ENCODE measurements at places on chromosomes 7 and 10.

GRCh38 chr10:33669904-33670303 lies 335.4 kb upstream of the NRP1 start:
- no peak for DNase-seq

- DNase-seq, result no peak
Measured at GRCh38 chr10:123576706-123577105, 89.4 kb upstream of the GPR26 start.

DNA sequence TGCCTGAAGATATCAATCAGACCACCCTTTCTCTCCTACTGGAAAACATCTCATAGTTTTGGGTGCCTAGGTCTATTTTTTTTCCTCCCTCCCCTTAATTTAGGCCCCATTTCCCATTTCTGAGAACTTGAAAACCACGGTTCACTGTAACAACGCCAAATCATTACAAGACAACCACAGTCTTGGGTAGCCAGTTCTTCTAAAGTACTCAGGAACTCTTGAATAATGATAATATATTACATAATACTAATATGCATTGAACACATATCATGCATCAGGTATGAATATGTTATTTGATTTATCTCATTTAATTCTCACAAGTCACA lies 185.1 kb upstream of the ADO start:
- DNase-seq, result no peak

DNA sequence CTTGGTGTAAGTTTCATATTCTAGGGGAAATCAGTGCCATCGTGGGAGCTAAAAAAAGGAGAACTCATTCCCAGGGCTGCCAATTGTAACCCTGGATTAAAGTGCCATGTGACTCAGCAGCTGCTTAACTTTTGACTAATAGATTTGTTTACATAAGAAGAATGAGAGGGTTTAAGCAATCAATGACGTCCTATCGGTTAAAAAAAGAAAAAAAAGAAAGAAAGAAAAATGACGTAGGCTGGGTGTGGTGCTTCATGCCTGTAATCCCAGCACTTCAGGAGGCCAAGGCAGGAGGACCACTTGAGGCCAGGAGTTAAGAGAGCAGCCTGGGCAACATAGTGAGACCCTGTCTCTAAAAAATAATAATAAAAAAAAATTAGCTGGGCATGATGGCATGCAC lies 116.2 kb upstream of the AFAP1L2 start:
- DNase-seq, result no peak

DNA sequence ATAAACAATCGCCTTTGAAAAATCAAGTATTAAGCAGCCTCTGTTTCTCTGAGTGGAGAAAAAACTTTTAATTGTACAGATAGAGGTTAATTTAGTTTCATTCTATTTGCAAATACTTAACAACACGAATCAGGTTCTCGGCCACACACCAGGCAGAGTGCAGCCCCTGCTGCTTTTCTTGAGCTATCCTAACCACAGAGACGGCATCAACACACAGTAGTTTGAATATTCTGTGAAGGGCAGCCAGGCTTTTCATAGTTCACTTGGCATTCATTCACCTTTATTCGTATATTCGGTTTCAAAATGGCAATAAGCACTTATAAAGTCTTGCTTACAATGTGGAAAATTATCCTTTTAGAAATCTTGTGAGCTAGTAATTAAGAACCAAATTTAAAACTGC lies 5.7 kb downstream of the ADARB2 start:
- no peak for DNase-seq

DNA sequence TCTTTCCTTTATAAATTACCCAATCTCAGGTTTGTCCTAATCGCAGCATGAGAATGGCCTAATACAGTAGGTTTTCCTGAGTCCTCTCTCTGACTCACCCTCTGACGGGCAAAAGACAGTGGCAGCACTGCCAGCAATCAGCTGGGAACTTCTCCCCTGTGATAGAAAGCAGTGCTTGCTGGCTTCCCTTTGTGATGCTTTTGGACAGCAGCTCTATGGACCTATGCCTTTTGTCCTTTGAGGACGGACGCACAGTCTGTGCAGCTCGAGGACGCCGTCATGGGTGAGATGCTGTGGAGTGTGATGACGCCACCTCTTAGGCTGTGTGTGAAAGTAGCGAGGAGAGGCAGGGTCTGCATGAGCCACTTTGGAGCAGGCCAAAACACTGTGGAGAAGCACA lies 68.8 kb downstream of the KIAA1217 start:
- no peak for DNase-seq

- DNase-seq, result no peak
Measured at GRCh38 chr10:31207636-31208035, 111.4 kb upstream of the ZEB1 start.

- DNase-seq, result no peak
Measured at GRCh38 chr10:110794808-110795207, 76.9 kb upstream of the PDCD4 start.

DNA sequence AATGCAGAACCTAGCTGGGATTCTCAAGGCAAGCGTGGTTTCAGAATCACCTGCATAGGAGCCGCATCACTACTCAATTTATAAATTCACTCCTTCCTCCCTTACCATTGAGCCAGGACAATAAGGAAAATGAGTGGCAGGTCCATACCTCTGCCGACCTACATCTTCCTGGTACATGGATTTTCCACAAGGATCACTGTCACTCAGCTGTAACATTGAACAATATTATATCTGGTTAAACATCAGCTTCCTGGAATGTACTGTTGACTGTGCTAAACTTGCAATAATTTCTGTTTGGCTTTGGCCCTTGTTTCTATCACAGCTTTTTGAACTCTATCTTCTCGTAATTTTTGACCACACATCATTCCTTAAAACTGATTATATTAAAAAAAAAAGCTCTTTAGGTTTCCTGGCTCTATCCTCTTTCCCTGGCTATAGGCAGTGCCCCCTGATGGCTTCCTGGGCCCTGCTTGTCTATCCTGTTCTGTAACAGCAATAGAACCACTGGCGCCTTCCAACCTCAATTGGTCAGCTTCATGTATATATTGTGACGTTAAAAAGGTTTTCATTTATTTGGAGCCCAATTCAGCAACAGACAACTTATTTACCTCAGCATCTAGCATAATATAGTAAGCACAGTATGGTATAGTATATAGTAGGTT lies 59.2 kb downstream of the RNLS start:
- no peak for DNase-seq

Measured in Peyer's patch (tissue), 4 donors.